ENCODE measurements at places on chromosomes 6 and 20.

GRCh38 chr6:159522877-159523547 lies 170.0 kb downstream of the SOD2 start:
- DNase-seq, result no peak

DNA sequence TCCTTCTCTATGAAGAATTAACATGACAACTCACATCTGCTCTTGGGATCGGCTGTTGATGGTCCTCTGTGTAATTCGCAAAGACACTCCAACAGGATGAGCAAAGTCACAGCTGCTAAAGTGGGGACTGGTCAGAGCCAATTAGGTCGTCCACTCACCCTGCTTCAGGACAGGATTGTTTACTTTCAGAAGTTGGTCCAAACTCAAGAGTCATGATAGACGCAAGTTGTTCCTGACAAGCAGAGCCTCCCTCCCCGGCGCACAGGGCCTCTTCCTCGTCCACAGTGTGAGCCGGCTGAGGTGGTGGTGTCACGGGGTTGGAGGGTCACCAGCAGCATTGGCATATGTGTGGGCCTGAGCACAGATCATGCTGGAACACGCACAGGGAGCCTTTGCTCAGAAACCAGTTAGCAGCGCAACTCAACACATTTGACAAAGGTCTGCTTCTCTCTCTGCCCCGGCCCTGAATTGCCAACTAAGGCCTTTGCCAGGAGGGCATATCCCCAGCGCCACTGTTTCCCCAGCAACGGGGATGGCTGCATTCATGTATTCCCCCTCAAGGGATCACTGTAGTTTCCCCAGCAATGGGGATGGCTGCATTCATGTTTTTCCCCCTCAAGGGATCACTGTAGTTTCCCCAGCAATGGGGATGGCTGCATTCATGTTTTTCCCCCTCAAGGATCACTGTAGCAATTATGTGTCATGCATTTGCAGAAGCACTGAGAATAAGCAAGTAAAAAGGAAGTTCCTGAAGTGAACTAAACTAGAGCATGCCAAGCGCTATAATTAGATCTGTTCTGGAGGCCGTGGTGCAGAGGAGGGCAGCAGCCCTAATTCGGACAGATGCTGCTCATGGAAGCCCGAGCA lies 111.7 kb downstream of the THBS2 start:
- DNase-seq, result no peak

- no peak for DNase-seq
Observed at GRCh38 chr6:98137391-98137790, 697.0 kb upstream of the POU3F2 start.

DNA sequence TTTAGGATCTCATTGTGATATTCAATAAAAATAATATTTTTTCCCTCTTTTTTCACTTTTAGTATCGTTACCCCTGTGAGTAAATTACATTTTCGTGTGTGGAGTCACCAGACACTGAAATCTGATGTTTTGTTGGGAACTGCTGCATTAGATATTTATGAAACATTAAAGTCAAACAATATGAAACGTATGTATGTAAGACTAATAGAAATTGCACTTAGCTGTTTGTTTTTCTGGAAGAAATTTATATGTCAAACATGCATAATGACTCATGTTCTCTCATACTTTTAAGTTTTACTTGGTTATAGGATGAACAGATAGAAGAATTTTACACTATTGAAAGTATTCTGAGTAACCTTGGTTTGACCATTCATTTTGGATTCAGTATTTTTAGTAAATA lies 49.4 kb downstream of the ITCH start:
- DNase-seq, result no peak

DNA sequence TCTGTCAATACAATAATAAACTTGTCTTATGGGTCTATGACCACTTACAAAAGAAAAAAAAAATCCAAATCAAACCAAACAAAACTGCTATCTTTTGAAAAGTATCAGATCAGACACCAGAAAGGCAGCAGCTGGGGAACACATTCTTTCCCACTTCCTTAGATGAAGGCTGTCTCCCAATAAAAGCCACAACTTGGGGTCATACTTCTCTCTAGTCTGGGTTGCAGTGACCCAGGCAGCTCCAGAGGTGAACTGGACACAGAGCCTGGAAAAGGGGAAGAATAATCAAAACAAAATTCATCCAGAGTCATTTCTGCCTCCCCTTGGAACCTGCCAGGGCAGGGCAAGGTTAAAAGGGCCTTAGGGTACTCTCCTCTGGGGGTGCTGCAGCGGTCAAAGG lies 19.1 kb downstream of the ATXN1 start:
- DNase-seq, result no peak

DNA sequence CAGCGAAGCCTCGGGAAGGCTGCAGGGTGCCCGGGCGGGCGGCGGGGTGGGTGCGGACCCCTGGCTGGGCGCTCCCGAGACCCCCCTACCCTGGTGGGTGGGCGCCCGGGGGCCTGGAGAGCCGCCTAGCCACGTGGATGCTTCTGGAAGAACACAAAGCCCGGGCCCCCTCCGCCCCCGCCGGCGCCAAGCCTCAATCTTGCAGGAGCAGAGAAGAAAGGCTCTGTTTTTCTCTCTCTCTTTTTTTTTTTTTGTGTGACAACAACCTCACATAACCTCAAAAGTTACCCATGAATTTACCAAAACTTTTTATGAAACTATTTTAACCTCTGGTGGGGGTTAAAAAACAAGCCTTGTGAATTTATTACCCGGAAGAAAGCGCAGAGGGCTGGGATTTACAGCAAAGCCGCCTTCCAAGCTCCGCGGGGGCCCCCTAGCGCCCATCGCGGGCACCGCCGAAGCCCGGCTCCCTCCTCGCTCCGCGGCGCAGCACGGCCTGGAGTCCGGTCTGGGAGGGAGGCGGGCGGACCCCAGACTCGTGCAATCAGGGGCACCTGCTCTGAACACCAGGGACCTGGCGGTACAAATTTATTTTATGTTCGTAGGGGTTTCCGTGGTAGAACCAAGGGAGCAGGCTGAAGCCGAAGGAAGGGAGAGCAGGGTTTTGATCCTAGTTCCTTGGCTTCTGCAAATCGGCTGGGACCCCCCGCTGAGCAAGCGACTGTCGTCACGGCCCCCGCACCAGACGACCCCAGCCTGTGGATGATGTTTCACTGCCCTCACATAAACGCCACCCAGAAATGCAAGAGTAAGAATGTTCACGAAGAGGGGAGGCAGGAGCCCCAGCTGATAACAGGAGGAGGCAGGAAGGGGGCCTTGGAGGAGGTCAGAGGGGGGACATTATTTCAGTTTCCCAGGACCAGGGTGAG lies 58.9 kb downstream of the ZNF831 start:
- peak; percentile 68 for DNase-seq

GRCh38 chr6:52522151-52522626 lies 54.7 kb downstream of the TRAM2 start:
- DNase-seq, result no peak

DNA sequence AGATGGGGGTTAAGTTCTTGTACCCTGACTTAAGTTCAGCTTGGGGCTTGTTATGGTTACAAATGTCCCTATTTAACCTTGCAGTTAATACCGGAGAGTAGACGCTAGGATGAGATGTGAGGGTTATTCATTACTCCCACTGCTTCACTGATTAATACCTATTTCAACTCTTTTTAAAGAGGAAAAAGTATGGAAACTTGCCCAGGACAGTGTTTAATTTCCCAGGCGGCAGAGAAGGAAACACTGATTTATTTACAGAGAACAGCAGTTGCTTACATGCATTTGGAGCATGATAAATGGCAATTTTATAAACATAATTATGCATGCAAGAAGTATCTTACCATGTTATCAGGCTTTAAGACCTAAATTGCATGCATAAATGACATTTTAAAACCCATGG lies 137.7 kb downstream of the RCAN2 start:
- DNase-seq, result no peak

- DNase-seq, result no peak
Observed at GRCh38 chr6:9520417-9521151, 894.3 kb downstream of the TFAP2A start.

- DNase-seq, result no peak
Observed at GRCh38 chr6:69994251-69994650, 127.9 kb downstream of the COL19A1 start.

- no peak for DNase-seq
Observed at GRCh38 chr6:163417595-163417994, 3.1 kb downstream of the QKI start.

GRCh38 chr20:44736170-44737021 lies 9.3 kb upstream of the KCNK15 start:
- DNase-seq, result no peak

Data from stimulated activated CD4-positive, alpha-beta T cell treated with anti-CD3 and anti-CD28 coated beads, Interleukin-12 subunit alpha, Interleukin-12 subunit beta, amount 100 ng/mL, for 24 hours (primary cell).